ENCODE measurements at places on chromosomes 5 and 9.

GRCh38 chr5:176927562-176927961 is 28.4 kb upstream of the HK3 start:
- no peak for DNase-seq

DNA sequence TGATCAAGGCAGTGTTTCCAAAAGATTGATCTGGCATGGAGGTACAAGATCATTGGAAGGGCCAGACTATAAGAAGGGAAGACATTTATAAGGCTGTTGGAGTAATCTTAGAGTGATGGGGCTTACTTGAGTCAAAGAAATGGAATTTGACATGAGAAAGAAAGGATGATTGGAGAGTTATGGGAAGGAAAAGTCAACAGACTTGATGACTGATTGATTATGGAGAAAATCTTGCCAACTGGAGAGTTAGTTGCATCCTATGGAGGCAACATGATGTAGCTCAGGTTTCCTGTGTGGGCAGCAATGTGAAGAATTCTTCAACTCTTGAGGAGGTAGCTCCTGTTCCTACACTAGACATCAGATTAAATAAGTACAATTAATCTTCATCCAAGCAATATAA is 10.9 kb upstream of the MAST4 start:
- DNase-seq, result no peak

DNA sequence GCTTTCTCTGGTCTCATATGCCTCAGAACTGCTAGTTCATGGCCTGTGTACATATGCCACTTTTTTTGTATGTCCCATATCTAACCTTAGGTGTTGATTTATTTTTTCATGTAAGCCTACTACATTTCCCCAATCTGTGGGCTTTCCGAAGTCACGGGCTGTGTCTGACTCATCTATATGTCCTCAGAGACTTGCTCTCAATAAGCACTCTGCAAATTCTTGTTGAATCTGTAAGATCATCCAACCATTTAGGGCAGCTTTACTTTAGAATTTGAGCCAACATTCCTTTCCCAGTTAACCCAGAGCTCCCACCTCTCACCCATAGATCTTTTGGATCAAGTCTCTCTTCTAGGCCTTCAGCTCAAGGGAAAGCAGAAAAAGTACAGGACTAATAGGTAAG is 263.4 kb downstream of the SEC61B start:
- no peak for DNase-seq

DNA sequence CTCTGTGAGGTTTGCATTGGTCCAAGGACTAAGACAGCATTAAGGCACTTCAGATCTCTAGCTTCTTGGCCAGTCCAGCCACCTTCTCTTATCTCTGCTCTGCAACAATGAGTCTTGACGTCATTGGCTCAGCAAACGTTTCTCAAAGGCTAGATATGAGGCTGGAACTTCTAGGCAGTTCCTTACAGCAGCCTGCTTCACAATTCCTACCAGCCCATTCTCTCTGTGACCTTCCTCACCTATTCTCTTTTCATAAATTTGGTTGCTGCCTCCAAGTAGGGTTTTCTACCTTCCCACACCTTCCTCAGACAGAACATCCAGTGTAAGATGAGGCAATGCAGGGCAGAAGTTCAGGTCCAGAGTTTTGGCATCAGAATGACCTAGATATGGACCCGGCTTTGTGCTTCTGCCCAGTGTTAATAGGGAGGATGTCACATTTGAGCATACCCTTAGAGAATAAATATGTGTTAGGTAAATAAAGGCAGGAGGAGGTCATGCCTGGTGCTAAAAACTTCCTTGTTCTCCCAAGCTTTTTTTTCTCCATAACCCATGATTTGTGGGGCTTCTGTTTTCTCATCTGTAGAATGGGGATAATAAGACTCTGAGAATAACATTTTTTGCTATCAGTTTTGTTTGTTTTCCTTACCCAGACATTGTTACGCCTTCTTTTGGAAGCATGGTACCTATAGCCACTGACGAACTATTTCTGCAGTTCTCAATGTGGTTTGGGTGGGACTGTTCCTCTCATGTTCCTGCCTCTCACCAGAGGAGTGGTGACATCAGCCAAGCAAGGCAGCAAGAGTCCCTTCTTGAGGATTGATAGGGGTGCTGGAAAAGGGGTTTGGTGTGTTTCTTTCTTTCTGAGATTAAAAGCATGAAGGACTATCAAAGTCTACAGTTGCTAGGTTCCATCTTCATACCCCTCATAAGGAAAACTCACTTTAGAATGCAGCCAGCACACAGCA is 220.6 kb upstream of the TRIM32 start:
- DNase-seq, result no peak

DNA sequence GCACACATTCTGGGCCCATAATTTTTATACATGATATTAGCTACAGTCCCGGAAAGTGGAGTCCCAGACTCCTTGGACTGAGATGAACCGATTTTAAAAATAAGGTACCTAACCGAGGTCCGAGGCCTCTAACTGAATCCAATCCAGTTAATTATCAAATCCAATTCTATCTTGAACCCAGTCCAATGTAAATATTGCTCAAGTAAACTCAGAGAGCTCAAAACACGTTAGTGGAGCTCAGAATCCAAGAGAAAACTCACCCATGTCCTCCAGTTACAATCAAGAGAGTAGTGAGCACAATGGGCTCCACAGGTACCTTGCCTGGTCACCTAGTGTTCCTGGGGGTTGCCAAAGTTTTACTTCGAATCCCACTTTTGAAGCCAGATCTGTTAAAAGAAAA is 37.9 kb upstream of the DIRAS2 start:
- DNase-seq, result peak; percentile 17

- no peak for DNase-seq
These were observed 169.2 kb upstream of the CTNND2 start for GRCh38 chr5:12073426-12073825.

GRCh38 chr9:113427629-113428028 is 17.1 kb downstream of the C9orf43 start:
- DNase-seq, result no peak

DNA sequence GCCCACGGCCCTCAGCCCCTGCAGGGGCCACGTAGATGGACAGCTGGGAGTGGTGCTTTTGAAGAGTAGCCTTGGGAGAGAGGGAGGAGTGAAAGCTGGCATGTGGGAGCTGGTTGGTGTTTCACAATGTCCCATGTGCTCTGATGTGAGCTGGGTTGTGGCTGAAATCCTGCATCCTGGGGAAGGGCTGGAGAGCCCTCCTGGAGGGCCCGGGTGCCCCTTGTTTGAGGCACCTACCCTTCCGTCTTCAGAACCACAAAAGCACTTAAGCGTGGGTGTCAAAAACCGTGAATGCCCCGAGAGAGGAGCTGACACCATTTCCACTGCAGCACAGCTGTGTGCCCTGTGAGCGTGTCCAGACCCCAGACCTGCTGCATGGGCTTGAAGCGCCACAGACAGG is 199.1 kb upstream of the ZNF618 start:
- no peak for DNase-seq

GRCh38 chr5:137342764-137343163 is 156.4 kb downstream of the SPOCK1 start:
- DNase-seq, result no peak

- no peak for DNase-seq
These were observed 184.6 kb downstream of the AUH start for GRCh38 chr9:91177081-91177480.

DNA sequence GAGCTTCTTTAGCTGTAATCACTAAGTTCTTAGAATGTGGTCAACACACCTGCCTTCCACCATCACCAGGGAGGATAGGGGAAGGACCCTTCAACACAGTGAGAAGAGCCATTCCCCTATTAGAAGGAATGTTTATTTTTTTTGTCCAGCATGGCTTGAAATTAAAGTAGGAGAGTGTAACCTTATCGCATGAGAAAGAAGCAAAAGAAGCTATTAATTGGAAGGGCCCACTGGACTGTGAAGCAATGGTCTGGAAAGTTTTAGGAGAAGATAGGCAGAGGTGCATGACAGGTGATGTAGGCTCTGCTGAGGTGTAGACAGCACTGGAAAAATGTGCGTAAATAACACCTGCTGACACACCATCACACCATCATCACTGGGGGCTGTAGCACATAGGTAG is 1526.0 kb downstream of the MAT2B start:
- no peak for DNase-seq

DNA sequence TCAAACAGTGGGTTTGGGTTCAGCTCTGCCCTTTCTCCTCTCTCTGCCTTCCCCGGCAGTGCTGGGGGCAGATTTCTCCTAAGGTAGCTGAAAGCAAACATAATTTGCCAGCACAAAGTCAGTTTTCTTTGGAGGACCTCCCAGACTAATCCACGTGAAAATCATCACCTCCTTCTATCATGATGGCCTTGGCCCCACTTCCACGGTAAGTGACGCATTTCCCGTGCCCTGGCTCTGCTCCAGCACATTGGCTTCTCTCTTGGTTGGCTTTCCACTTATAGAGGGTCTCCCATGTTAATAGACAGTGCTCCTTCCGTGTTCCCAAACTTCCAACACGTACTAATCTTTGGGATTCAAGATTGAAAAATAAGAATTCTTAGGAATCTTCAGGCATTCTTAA is 74.1 kb upstream of the TRIO start:
- no peak for DNase-seq

DNA sequence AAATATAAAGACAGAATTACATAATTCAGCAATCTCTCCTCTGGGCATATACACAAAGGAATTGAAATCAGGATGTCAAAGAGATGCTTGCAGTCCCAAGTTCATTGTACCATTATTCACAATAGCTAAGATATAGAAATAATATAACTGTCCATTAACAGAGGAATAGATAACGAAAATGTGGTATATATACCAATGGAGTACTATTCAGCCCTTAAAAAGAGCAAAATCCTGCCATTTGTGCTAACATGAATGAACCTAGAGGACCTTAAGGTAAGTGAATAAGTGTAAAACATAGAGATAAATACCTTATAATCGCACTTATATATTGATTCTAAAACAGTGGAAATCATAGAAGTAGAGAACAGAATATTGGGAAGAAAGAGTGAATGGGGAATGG is 7.0 kb downstream of the ST8SIA4 start:
- DNase-seq, result no peak

- DNase-seq, result no peak
These were observed 184.8 kb upstream of the CD180 start for GRCh38 chr5:67381236-67381880.

DNA sequence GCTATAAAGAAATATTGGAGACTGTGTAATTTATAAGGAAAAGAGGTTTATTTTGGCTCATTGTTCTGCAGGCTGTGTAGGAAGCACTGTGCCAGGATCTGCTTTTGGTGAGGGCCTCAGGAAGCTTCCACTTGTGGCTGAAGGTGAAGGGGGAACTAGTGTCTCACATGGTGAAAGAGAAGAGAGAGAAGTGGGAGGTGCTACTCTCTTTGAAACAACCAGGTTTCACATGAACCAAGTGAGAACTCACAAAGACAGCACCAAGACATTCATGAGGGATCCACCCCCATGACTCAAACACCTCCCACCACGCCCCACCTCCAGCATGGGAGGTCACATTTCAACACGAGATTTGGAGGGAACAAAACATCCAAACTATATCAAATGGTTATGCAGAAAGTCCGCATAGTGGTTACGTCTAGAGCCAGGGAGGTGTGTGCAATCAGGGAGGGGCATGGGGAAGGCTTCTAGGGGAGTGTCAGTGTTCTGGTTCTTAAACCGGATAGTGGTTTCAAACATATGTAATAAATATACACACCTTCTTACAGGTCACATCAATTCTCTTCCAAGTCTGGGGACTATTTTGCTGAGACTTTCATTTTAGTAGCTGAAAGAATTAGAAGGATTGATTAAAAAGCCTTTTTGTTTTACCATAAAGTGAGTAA is 113.0 kb downstream of the TRIO start:
- DNase-seq, result no peak

DNA sequence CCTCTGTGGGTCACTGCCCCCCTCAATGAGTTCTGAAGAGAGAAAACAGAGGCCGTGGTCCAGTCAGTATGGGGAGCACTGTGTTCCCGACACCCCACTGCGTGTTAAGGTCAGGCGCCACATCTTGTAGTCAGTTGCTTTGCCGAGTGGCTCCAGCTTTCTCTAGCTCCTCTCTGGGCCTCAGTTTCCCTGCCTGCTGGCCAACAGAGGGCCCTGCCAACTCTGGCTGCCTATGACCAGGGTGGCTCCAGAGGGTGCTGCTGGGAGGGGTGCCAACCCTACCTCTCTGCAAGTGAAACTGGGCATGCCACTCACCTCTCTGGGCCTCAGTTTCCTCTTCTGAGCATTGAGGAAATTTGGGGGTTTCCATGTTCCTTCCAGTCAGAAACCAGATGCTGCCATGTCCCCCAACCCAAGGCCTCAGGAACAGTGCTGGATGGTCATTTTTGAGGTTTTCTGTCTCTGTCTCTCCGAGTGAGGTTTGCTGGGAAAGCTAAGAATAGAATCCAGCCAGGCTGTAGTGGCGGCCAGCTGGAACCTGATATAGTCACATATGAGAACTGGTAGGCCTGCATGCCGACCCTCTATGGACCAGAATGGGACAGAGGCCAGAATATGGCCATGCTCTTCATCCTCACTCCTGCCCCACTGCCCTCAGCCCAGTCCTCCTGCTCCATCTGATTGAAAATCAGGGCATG is 132.1 kb downstream of the PHF2 start:
- DNase-seq, result no peak

GRCh38 chr5:1640421-1640881 is 116.7 kb upstream of the LPCAT1 start:
- no peak for DNase-seq

- no peak for DNase-seq
These were observed 175.5 kb upstream of the POU5F2 start for GRCh38 chr5:93916872-93917271.

- DNase-seq, result no peak
These were observed 3.1 kb upstream of the NDUFS4 start for GRCh38 chr5:53557386-53557785.

DNA sequence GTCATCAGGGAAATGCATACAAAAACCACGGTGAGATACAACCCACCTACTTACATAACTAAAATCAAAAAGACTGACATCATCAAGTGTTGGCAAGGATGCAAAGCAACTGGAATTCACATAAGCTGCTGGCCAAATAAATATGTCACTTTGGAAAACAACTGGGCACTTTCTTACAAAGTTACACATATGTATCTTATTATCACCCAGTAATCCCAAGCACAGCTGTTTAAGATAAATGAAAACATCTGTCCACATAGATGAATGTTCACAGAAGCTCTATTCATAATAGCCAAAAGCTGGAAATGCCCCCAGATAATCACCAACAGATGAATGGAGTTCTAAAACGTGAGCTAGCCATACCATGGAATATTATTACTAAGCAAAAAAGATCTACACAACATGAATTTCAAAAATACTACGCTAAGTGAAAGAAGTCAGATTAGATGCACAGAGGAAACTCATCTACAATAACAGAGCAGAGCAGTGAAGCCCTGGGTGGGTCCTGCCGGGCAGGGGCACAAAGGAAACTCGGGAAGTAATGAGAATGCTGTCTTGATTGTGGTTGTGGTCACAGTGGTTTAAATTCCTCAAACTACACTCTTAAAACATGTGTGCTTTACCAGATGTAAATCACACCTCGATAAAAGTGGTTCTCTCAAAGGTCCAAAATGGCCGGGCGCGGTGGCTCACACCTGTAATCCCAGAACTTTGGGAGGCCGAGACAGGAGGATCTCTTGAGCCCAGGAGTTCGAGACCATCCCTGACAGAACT is 8.5 kb downstream of the CAMSAP1 start:
- no peak for DNase-seq

DNA sequence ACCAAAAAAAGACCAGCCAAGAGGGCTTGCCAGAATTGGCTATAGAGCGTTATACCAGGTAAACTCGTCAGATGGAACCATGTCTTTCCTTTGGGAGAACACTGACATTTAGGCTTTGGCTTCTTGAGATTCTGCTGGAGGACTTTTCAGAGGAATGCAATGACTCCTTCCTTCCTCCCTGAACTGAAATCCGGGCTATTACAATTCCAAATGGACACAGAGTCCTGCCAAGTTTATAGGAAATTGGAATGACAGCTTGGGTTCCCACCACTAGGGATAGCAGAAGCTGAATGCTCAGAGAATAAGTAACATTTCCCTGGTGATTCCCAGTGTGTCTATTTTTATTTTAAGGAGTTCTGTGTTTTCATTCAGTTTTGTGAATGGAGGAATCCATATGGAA is 143.0 kb downstream of the FGF1 start:
- DNase-seq, result no peak

Data from NCI-H2081 (cell line).